ENCODE measurements at places on chromosomes 1 and 21.

DNA sequence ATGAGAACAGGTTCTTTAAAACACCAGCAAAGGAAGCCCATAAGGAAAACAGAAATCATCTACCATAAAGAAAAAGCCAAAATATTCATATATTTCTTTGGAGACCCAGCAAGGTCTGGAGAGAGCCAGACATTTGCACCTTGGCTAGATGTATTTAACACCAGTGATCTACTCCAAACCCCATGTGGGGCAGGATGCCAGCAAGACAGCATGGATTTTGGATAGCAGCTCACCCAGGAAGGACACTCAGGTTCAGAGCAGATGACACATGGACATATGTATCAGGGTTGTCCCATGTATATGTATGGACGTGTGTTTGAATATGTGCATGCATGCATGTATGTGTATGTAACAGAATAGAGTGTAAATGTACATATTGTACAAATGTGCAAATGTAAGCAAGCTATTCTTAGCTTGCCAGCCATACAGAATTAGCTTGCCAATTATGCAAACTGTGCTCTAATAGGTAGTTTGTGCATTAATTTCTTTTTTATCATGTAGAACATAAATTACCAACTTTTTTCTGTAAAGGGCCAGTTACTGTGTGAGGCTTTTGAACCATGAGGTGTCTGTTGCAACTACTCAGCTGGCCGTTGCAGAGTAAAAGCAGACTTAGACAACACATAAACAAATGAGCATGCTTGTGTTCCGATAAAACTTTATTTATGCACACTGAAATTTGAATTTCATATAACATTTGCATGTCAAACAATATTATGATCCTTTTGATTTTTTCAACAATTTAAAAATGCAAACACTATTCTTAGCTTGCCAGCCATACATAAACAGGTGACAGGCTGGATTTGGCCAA lies 73.5 kb upstream of the KAZN start:
- no peak for DNase-seq

DNA sequence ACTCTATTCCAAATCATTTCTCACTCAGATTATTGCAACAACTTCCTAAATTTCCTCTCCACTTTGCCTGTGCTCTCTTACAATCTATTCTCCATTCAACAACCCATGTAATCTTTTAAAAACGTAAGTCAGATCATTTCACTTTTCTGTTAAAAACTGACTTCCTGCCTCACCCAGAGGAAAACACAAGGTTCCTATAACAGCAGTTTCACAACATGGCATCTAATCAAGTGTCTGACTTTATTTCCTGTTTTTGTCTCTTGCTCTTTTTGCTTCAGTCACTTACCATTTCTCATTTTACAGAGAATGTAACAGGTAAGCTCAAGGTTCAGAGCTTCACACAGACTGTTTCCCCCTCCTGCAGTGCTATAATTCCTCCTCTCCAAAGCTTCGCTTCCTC lies 560.7 kb downstream of the LRRIQ3 start:
- DNase-seq = no peak

- DNase-seq = no peak
Measured at GRCh38 chr1:90579212-90579802, 137.8 kb downstream of the BARHL2 start.

- no peak for DNase-seq
Measured at GRCh38 chr1:179761846-179762640, 19.0 kb downstream of the FAM163A start.

- no peak for DNase-seq
Measured at GRCh38 chr1:59482986-59483385, 186.1 kb downstream of the FGGY start.

- DNase-seq = peak; percentile 51
Measured at GRCh38 chr1:45730075-45730779, 20.2 kb downstream of the IPP start.

GRCh38 chr1:234628089-234628488 lies 18.1 kb upstream of the IRF2BP2 start:
- DNase-seq = peak; percentile 64

- peak; percentile 52 for DNase-seq
Measured at GRCh38 chr1:155729031-155729898, 40.4 kb downstream of the DAP3 start.

DNA sequence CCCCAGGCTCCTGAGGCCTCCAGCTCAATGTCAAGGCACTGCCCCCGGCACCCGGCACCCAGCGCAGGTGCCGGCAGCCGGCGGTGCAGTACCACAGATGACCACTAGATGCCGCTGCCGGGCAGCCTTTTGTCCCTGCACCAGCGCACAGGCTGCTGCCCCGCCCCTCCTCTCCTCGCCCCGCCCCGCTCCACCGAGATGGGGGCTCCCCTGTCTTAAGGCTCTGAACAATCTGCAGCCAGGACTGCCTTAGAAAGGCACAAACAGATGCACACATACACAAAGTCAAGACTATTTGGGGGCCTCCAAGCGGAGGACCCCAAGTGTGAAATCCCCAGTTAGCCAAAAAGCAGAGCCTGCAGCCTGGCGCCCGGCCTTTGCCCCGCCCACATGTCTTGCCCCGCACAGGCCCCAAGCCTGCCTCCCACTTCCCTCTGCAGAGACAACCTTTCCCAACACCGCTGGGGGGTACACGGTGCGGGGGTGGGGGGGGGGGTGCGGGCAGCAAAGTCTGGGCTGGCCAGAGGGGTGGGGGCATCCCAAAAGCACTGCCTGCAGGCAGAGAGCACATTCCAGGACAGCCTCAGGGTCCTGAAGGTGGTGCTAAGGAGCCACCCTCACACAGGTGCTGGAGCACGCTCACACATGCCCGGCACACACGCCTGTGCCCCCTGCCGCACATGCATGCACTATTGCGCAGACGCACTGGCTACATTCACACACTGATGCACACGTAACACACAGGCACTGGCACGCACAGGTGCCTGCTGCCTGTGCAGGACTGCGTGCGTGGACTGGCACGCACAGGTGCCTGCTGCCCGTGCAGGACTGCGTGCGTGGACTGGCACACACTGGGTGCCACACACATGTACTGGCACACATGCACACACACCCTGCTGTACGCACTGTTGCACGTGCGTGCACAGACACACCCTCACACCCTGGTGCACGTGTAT lies 37.1 kb downstream of the ARHGEF16 start:
- DNase-seq = peak; percentile 82

DNA sequence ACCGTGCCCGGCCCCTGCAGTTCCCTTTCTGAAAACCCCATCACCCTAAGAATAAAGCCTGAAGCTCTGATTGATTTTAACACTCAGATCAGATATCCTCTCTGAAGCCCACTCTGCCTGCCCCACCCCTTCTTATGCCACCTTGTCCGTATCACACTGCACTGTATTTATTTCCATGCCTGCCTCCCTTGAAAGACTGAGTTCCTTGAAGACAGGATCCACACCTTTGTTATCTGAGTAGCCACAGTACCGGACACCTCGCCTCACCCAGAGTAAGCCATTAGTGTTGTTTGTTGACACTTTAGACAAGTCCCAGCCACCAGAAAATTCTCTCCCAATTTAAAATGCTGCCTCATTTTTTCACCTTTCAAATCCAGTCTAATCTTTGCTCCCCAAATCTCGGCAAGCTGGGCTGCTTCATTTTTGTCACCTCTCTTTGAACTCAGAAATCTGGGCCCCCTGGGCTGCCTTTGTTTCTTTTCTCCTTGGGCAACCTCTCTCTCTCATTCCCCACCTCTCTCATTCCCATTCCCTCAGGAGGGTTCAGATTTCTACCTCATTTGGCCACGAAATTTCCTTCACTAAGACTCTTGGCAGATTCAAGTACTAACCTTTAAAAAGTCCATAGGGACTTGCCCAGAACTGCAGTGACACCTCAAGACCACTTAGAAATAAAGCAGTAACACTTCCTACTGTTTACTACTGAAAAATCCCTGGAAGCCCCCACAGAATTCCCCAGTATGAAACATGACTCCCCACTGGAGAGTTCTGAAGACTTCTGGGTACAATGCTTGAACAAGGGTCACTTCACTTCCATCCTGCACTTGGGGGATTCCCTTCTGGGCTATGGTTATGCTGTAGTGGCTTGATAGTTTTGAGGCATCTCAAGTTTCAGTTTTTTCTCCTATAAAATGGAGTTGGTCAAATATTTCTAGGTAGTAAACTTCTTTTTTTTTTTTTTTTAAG lies 8.7 kb upstream of the PPP1R15B start:
- no peak for DNase-seq

GRCh38 chr1:34444516-34444915 lies 267.8 kb downstream of the C1orf94 start:
- no peak for DNase-seq

Data from ureter (tissue), 1 donor.